ENCODE measurements at places on chromosomes 3 and 15.
A peak's percentile ranks its signal among the peaks of the same experiment; 100 is the strongest.

DNA sequence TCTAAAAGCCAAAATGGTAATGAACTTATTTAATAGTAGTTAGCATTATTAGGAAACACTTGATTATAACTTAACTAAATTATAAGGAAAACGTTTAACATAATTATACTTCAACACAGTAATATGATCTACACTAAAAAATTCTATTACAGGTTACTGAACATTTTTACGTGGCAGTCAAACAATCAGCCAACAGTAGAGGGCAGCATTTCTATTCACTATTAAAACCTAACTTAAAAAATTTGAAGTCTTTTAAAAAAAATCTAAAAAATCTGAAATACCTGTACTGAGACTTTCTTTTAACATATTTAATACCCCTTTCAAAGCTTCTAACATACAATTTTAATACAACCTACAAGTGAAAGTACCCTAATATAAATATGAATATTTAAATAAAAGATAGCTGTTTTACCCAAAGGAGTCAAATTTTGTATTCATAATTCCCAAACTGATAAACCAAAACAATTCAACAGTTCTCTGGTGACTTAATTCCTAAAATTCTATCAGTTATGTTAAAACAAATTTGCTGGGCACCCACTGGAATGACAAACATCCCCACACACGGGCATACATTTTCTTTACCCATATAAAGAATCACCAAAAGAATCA lies 41.5 kb downstream of the DLG1 start:
- DNase-seq: peak; percentile 23

DNA sequence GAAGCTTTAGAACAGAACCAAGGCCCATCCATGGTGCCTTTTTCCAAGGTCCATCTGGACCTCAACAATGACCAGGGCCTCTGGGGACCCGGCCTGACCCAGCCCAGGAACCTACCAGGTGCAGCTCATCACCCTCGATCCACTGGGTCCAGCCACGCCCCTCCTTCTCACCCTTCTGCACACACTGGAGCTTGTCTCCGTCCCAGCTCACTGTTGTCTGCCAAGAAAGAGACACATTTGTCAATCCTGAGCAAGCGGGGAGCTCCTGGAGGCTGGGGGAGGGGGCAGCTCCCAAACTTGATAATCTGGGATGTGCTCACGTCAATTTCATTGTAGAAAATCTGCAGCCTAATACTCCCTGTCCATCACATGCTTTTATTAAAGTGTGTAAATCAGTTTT lies 21.2 kb downstream of the RBP1 start:
- no peak for DNase-seq

- no peak for DNase-seq
These were observed 307.9 kb downstream of the TLE3 start for GRCh38 chr15:69789648-69790393.

- no peak for DNase-seq
These were observed 10.2 kb upstream of the SKOR1 start for GRCh38 chr15:67815036-67815592.

GRCh38 chr3:141530415-141530768 lies 43.6 kb downstream of the RASA2 start:
- DNase-seq: no peak

GRCh38 chr15:70142072-70142321 lies 44.3 kb upstream of the TLE3 start:
- DNase-seq: no peak

- DNase-seq: no peak
These were observed 8.8 kb upstream of the GRAMD1C start for GRCh38 chr3:113829576-113830354.

- DNase-seq: no peak
These were observed 5.4 kb upstream of the SEC11A start for GRCh38 chr15:84721371-84721770.

DNA sequence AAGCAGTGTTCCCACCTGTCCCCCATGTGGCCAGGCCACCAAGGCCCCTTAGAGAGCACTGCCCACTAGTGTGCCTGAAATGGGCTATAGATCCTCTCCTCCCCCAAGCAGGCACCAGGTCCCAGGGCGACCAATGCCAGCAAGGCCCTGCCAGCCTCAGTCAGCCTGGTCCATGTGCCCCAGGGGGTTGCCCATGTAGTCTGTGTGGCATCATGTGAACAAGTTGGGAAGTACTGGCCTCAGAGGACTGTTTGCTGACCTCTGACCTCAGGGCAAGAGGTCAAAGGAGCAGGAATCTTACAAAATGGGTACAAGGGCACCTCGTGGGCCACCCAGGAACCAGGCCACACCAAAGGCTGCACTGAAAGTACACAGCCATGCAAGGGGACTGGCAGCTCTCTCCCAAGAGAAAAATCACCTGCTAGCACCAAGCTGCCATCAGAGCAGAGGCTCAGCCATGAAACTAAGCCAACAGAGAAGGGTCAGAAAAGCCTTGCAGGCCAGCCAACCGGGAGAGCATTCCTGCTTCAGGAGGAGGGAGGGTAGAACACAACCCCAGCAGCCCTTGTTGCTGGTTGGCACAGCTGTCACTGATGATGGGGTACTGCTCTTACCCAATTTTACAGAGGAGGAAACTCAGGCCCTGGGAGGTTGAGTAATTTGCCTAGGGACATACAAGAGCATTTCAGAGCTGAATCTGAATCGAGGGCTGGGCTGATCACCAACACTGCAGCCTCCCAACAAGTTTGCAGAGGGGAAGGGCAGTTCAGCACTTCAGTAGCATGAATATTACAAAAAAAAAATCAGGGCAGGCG lies 5.2 kb upstream of the FURIN start:
- no peak for DNase-seq

DNA sequence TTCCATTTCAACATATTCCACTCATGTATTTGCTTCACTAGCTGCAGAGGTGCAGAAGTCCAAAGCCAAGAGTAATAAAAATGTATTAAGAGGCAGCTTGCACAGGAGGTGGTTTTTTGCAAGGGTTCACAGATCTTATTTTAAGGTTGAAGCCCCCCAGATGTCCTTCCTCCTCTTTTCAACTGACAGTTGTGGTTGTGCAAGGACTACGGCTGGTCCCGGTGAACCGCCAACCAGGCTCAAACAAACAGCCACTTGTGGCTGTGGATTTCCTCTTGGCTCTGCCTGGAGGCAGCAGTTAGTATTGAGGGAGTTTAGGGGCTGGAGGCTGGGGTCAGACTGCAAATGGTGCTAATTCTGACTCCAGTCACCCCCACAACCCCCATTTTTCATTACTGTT lies 240.7 kb upstream of the TBC1D5 start:
- DNase-seq: no peak

- no peak for DNase-seq
These were observed 11.4 kb downstream of the CCDC14 start for GRCh38 chr3:123949641-123950040.

- no peak for DNase-seq
These were observed 590.7 kb upstream of the SGO1 start for GRCh38 chr3:20776692-20777091.

GRCh38 chr3:8755564-8756237 lies 13.7 kb downstream of the OXTR start:
- DNase-seq: no peak

DNA sequence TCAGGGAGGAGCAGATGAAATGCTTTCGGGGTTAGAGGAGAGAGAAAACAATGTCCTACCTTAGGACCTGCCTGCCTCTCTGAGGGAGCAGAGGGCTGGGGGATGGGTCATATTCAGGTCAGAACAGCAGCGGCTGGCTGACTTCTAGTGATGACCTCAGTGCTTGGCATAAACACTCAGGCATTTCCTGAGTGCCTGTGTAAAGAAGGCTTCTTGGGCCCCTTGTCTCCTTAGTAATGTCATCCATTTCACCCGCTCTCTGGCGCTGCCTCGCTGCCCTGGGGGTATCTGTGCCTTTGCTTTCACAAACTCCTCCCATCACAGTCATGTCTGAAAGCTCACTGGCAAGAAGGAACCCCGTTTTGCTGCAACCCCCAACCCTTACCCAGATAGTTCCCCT lies 82.9 kb upstream of the GSK3B start:
- peak; percentile 94 for DNase-seq

DNA sequence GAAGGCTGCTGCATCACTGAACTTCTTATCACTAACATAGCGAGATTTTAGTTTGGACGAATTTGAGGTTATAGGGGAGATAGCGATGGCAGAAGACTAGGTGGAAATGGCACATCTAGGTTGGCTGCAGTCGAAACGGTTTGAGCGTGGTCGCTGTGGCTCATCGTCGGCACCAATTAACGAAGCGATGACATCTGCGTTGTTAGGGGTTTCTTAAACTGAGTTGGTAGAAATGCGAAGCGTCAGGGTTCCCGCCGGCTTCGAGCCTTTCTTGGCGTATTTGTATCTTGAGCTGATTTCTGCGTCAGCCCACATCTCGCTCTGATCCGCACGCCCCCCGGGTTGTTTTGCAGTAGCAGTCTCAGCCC lies 319 bp downstream of the LNP1 start:
- DNase-seq: no peak

GRCh38 chr15:88208396-88208795 lies 48.1 kb downstream of the NTRK3 start:
- DNase-seq: no peak

DNA sequence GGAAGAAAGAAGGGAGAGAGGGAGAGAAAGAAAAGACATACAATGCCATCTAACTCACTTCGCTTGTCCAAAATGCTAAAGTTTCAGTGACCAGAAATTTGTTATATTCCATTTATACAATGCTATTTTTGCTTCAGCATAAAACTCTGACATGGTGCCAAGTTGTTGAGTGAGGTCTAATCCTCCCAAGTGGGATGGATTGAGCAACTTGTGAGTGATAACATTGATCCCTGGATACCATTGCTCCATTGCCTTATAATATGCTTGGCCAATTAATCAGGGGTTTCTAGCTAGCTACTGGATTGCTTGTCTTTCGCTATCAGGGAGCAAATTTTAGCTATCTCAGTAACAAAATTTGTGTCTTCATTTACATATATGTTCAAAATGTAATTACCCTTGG lies 615.6 kb upstream of the DPPA4 start:
- no peak for DNase-seq

DNA sequence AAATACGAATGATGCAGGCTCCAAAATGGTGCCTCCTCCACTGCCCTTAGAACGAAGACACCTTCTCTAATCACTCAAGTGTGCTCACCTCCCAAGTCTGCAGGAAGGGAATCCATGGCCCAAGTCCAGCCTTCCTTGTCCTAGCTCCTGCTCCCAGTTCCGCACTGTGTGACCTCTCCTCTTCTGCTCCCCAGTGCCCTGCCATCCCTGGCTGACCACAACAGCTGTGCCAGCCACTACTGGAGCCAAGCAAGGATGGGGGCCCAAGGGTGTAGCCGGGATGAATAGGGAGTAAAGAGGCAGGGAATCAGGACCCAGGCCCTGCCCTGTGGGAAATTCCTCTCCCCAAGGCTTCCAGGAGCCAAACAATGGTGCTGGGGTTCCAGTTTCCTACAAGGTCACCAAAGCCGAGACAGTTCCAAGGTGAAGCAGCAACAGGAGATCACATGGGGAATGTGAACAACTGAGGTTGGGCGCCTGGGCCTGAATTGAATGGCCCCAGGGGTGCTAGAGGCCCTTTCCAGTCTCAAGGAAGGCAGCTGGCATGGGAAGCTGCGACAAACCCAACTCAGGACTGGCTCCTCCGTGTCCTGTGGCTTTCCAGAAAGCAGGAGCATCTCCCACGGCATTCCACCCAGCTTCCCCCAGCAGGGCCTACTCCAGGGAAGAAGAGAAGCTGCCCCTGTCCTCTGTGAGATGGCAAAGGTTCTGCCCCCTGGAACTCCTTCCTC lies 20.2 kb downstream of the SEMA7A start:
- no peak for DNase-seq

GRCh38 chr3:172538368-172539151 lies 15.3 kb upstream of the TNFSF10 start:
- DNase-seq: no peak

DNA sequence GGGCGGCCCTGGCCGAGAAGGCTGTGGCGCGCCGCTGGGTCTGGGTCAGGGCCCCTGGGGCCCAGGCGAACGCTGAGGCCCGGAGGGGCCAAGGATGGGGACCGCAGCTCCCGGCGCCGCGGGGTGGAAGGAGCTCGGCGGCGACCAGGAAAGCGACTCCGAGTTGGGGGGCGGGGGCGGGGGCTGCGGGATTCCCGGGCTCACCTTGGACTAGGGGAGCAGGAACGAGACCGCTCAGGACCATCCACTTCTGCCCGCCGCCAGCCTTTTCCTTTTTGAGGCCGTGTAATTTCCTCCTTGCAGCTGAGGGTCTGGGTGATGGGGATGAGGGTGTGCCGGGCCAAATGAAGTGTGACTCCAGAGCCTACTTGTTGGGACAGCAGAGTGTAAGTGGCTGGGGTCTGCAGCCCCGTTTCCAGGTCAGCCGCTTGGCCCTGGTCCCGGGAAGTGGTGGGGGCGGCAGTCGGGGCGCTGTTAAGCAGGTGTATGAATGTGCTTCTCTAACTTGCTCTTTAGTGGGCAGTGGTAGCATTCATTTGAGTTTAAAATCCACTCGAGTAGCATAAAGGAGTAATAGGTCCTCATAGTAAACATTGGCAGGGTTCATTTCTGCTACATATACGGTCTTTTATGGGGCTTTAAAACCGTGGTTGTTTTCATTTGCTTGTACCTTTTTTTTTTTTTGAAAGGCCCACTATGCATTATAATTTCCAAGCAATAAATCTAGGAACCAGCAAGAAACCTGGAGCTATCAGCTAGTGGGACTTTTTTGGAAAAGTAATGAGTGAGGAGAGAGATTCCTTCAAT lies 717 bp downstream of the PXK start:
- no peak for DNase-seq

- DNase-seq: no peak
These were observed 203.9 kb downstream of the ATP10A start for GRCh38 chr15:25659251-25659650.

DNA sequence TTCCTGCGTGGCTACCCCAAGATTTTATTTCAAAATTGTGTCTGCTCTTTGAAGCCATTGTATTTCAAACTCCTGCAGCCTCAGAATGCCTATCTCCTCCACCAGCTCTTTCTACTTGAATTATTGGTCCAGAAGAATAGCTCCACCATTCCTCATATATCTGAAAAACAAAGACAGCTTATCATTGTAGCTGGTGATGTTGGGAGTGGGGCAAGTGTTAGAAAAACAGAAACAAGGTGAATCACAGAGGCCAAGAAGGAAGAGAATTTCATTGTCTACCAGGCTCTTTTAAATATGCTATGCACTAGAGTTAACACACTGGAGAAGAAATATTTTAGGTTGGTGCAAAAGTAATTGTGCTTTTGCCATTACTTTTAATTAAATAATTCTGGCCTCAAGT lies 307.9 kb upstream of the ROPN1 start:
- DNase-seq: no peak

GRCh38 chr3:73549051-73549600 lies 75.6 kb downstream of the PDZRN3 start:
- no peak for DNase-seq

DNA sequence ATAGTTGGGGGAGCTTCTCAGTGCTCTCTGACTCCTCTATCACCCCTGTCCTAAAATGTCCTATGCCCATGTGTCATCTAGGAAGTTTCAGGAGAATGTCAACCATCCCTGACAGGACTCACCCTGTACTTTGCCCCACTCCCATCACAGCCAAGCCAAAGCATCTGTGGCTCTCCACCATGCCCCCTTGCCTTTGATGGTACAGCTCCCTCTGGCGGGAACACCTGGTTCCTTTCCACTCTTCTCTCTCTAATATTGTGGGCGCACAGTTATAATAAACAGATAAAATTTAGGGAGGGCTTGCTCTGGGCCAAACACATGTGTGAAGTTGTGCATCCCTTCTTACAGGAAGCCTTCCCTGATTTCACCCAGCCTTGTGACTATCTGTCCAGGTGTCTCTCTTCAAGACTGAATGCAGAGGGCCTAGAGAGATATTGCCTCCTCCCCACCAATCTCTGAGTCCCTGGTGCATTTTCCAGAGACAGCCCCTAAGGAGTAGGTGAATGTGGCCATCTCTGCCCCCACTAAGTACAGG lies 62.8 kb downstream of the ISG20 start:
- no peak for DNase-seq

- DNase-seq: no peak
These were observed 222.2 kb upstream of the TRIM42 start for GRCh38 chr3:140455521-140456214.
